ENCODE measurements at places on chromosomes 2 and 18.

GRCh38 chr18:6370410-6370809 lies 44.3 kb downstream of the L3MBTL4 start:
- peak; percentile 97 for DNase-seq

GRCh38 chr2:240998995-240999791 lies 775 bp downstream of the SNED1 start:
- DNase-seq: peak; percentile 29

DNA sequence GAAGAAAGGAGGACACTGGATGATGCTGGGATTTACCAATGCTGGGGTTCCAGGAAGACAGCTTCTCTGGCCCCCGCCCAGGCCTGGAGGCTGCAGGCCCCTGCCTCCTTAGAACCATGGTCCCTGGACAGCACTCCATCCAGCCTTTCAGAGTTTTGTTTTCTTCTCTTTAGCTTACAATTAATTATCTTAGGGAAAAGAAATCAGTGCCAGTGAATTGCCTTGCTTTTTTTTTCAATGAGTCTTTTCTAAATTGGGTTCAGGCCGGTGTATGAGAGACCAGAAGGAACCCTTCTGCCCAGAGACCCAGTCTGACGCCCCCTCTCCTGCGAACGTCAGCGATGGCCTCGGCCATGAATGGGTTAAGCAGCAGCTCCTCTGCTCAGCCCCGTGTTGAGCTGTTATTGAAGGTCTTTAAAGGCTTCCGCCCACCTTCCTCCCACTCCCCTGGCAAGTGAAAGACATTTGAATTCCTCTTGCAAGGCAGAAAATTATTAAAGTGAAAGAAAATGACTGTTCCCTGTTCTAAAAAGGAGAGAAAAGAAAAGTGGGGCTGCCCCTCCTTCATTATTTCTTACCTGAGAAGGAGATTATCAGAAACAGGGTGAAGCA lies 65.7 kb upstream of the CHMP1B start:
- no peak for DNase-seq

- no peak for DNase-seq
Measured at GRCh38 chr2:19361325-19361990, 3.0 kb upstream of the OSR1 start.

- DNase-seq: peak; percentile 86
Measured at GRCh38 chr18:65091744-65092329, 659.0 kb upstream of the CDH7 start.

DNA sequence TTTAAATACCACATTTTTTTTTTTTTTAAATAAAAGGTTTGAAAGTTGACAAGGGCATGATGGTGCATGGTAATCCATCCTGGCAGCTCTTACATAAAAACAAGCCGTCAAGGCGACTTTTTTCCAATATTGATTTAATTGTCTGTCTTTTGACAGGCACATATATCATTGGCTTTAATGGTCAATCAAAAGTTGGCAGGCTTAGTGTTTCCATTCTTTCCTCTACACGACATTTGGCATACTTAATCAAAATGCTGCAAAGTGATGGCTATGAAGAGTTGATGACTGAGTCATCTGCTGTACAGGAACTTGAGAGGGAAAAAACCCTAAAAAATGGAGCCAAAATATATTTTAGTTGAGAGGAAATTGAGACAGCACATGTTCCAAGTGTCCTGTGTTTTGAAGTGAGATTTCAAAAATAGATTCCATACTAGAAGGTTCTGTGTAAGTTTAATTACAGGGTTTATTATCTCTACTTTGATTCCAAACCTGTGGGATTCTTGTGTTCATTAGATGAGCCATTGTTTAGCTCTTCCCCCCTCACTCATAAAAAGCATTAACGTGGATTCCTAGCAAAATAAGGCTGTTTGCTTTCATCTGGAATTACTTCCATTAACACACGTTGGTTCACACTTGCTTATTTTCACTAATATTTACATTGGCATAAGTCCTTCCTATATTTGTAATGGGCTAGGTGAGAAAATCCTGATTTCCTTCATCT lies 3.2 kb downstream of the TSHZ1 start:
- peak; percentile 97 for DNase-seq

GRCh38 chr2:20172273-20173055 lies 52.5 kb downstream of the SDC1 start:
- DNase-seq: no peak

GRCh38 chr18:36398419-36398818 lies 100.9 kb downstream of the FHOD3 start:
- DNase-seq: no peak

GRCh38 chr2:203585516-203585915 lies 50.4 kb upstream of the RAPH1 start:
- DNase-seq: peak; percentile 12

DNA sequence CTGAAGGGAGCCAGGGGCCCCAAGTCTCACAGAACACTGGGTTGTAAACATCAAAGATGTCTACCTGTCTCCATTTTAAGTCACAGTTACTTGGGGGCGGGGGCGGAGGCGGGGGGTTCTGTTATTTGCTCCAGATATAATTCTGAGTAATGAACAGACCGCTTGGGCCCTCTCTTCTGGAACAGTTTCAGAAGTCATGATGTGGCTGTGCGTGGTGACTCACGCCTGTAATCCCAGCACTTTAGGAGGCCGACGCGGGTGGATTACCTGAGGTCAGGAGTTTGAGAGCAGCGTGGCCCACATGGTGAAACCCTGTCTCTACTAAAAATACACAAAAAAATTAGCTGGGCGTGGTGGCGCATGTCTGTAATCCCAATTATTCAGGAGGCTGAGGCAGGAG lies 157.9 kb upstream of the APCDD1 start:
- no peak for DNase-seq

GRCh38 chr2:150690870-150691269 lies 203.4 kb upstream of the RND3 start:
- no peak for DNase-seq

DNA sequence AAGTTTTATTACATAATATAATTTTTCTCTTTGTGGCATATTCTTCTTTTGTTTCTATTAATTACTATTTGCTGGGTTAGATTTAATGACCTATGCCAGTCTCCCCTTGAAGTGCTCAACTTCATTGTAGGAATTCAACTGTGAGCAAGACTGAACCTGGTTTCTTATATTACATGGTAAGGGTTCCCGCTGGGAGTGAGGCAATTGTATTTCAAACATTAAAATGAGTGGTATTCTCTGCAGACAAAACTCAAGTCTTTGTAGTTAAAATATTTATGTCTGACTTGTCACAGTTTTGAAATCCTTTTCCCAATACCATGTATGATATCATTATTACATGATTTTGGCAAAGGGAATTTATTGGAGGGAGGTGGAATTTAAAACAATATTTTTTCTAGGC lies 278.7 kb downstream of the GULP1 start:
- DNase-seq: peak; percentile 18

- no peak for DNase-seq
Measured at GRCh38 chr2:241378816-241379215, 22.7 kb downstream of the FARP2 start.

DNA sequence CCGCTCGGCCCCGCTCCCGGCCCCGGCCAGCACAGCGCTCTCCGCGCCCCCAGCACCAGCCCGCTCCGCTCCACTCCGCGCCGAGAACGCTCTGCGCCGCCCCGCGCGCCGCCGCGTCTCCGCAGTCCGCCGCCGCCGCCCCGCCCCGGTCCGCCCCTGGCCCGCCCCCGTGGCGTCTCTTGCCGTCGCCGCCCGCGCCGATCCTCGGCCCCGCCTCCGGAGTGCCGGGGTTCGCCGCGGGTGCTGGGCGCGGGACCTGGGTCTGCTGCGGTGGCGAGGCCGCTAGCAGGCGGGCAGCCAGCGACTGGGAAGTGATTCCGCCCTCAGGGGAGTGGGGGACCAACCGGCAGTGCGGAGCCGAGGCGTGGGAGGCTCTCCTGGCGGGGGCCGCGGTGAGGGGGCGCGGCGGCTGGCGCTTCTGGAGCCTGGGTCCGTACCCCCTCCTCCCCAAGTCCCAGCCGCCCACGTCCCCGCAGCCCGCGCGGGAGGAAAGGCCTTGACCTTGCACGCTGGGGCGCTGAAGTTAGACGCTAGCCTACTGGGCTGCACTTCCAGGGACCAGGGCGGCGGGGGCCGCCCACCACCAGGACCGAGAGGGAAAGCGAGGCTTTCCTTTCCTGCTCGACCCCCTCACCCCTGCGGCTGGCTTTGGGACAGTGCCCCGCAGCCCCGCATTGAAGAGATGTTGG lies at the start of gene HS6ST1:
TSS of gene HS6ST1 (minus strand) at position 93 of the 689 bp plus-strand sequence. CDS start 305 bp downstream, outside the sequence.
- peak; percentile 85 for DNase-seq

DNA sequence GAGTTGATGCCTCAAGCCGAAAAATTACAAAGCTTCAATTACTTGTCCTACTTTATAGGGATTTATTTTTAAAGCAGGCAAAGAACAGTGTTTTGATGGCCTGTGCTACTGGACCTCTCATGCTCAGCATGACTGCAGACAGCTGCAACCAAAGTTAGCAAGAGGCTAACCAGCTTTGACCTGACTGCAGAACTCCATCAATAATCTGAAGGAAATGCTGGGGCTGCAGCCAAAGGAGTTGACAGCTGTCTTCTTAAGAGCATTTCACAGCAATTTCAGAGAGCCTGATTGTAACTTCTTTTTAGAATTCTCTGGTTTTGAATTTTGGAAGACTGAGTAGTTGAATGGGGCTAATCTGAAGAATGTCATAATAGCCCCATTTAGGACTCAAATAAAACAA lies 46.5 kb upstream of the SESTD1 start:
- peak; percentile 39 for DNase-seq

GRCh38 chr2:54666131-54666633 lies 57.3 kb upstream of the EML6 start:
- DNase-seq: no peak

- DNase-seq: no peak
Measured at GRCh38 chr2:122156176-122156890, 400.9 kb downstream of the TSN start.

DNA sequence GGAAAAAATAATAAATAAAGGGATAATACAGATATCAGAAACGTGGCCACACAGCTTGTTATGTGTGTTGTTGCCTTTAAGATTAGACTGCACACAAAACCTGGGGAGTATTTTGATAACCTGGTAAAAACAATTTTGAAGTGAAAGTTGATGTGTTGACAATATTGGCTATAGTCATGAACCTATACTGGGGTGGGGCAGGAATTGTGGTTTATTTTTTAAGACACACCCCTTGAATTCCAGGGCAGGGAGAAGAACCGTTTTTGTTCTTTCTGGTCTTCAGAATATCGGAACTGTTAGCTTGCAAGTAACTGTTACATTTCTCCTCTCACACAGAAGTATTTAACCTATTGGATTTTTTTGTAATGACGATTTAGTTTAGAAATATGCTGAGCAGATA lies 80.4 kb downstream of the LIMS1 start:
- DNase-seq: no peak

- DNase-seq: no peak
Measured at GRCh38 chr18:79955302-79956075, 4.0 kb upstream of the SLC66A2 start.

DNA sequence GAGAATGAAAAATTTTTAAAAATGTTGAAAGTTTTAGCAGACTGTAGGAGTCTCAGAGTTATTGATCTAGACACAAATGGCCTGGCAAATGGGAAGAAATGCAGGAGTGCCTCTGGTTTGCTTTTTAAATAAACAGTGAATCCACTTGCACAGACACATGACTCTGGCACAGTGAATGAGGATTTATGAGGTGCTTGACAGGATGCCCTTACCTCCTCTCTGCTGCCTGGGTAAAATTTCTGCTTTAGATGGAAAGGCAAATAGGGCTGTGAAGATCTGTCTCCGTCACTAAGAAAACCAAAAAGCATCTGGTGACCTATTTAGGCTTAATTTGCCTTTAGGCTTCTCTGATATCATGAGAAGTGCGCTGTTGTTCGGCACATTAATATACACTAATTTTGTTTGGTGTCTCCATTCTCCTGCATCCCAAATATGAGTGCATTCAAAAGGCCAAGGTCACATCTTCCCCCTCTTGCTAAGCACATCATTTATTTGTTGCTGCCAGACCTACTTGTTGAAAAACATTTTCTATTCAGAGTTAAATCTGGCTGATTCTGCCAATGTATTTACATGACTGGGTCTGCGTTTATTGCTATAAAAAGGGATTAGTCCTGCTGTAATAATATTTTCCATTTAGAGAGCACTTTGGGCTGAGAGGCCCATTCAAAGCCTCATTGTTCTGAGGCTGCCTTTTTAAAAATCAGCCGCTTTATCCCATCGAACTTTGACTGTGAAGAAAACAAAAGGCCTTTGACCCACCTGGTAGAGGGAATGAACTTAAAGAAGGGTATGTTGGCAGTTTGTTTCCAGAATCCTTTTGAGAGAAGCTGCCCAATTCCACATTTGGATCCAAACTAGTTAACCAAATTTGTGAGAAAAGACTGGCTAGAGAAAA lies 94.9 kb downstream of the RNF152 start:
- peak; percentile 76 for DNase-seq

DNA sequence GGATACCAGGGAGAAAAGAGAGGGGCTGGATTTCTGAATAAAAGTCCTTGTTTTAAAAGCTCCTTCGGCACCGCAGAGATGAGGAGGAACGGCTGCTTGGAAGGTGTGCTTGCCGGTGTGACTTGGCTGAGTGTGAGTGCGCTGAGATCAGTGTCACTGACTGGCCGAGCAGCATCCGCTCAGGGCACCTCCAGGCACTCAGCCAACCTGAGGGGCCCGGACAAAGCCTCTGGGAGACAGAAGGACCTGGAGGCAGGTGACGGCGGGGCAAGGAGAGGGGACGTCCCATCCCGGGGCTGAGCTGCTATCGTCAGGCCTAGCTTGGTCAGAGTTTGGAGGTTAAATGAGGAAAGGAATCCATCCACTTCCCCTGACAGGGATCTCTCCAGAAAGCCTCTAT lies 16.8 kb upstream of the ALLC start:
- no peak for DNase-seq

- DNase-seq: peak; percentile 96
Measured at GRCh38 chr2:207796585-207797350, 27.1 kb upstream of the FZD5 start.

DNA sequence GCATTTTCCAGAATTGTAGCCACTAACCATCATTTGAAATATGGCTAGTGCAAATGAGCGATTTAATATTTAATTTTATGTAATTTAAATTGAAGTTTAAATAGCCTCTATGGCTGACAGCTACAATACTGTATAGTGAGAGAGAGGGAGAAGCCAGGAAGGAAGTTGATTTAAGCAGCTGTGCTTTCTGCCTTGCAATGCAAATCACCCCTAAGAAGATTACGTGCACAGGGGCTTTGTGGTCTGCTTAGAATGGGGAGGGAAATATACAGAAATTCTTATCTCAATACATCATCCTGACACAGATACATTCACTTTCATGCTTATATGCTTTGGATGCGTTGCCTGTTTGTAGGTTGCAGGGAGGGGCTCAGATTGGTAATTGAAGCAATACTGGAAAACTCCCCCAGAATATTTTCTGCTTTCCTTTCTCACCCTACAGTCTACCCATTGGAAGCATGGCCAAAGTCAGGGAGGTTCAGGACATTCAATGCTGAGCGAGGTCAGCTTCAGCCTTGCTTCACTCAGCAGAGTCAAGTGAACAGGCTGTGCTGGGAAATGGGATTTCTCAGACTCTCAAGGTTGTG lies 674.0 kb downstream of the CNTNAP5 start:
- no peak for DNase-seq

GRCh38 chr2:237919593-237919992 lies 47.2 kb upstream of the UBE2F start:
- DNase-seq: no peak

- peak; percentile 36 for DNase-seq
Measured at GRCh38 chr2:104584393-104584792, 269.5 kb upstream of the POU3F3 start.

GRCh38 chr2:207867056-207867455 lies 97.3 kb upstream of the FZD5 start:
- DNase-seq: no peak

GRCh38 chr2:45567974-45568789 lies 42.9 kb downstream of the SRBD1 start:
- DNase-seq: no peak

- peak; percentile 11 for DNase-seq
Measured at GRCh38 chr2:48313036-48313877, 216.7 kb upstream of the STON1 start.

- no peak for DNase-seq
Measured at GRCh38 chr18:13982126-13982525, 66.8 kb upstream of the MC2R start.
